ENCODE measurements at places on chromosomes 7 and 10. TPM values are rescaled to one million over a fixed set of nuclear protein-coding genes. Genes with fewer than 3 reads are reported as not detected.
A peak's percentile ranks its signal among the peaks of the same experiment; 100 is the strongest.

GRCh38 chr7:150322833-150323681 is at the start of the genes ACTR3C and LRRC61:
Gene ACTR3C, minus strand, starts transcription at chr7:150323545. Its CDS starts 28,249 bp downstream, at chr7:150295296.
Gene LRRC61, plus strand, starts transcription at chr7:150323355. Its CDS starts 13,507 bp downstream, at chr7:150336862.
- peak; percentile 79 for DNase-seq

DNA sequence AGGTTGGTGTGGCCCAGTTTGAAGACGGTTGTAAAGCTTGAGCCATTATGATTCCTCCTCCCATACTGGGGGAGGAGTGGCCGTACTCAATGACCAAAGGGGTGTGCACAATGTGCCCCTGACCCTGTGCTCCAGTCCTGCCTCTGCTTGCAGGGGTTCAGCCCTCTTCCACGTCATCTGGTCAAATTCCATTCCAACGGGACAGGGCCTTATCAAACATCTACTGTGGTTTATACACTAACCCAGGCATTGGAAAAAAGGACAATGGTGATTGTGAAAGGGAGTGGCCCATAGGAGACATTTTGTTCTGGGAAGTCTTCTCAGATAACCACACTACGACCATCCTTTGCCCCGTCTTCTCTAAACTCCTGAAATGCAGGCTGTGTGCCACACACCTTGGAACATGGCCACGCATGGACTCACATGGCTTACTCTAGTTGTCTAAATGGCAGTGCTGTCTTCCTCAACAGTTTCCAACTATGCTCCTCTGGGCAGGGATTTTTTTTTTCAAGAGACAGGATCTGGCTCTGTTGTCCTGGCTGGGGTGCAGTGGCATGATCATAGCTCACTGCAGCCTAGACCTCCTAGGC is 103.0 kb downstream of the JCAD start:
- no peak for DNase-seq

GRCh38 chr7:19102884-19103283 is 14.6 kb downstream of the TWIST1 start:
- no peak for DNase-seq

DNA sequence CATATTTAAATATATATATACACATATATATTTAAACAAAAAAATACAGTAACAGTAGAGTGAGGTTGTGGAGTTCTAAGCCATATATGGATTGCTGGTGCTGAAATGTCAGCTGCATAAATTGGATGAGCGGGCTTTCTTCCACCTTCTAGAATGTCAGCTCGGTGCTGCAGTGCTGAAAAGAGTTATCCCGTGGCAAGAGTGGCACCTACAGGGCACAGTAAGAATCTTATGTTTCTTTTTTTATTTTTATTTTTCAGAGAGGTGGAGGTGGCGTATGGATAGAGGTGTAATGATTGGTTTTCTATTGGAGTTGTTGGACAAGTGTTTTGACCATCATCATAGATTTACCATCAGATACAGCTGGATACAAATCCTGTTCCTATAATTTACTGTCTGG is 86.2 kb upstream of the DYNC1I1 start:
- peak; percentile 78 for DNase-seq

- no peak for DNase-seq
These were observed 21.1 kb downstream of the FAM53B start for GRCh38 chr10:124722798-124723783.

DNA sequence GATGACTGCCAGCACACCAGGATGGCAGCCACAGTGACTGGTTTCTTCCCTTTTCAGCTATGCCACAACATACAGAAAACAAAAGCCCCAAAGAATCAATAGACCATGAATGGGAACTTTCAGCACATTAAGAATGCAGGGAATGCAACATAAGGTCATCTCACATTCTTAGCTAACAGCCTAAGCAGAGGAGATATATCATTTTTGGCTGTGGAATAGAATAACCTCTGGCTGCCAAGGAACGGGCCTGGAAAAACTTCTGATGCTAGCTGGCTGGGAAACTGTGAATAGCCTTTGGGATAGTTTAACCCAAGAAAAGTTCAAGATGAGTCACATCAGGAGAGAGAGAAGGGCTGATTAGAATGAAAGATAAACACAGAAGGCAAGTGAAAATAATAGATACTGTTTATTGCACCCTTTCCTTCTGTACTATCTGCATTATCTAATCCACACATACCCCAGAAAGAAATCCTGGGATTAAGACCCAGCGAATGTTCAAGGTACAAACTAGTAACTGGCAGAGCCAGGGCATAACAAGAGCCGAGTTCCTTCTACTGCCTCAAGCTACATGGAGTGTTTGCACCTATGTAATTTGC is 169.2 kb downstream of the SEMA3A start:
- DNase-seq: peak; percentile 54

Gene UCMA
- polyA plus RNA-seq: not detected

Gene EGR2
- polyA plus RNA-seq: 2.9 TPM

Gene LEP
- polyA plus RNA-seq: 0.37 TPM

Gene KCNH2
- polyA plus RNA-seq: 0.43 TPM

Gene CARD11
- polyA plus RNA-seq: 1.5 TPM

Gene TMEM196
- not detected for polyA plus RNA-seq

All from lung (tissue), 17 donors.